Astrocyte (in vitro differentiated cells and primary cell): ENCODE measurements at places on chromosomes 6 and 20.

GRCh38 chr6:28000351-28001045 is 43.5 kb downstream of the OR2B6 start:
- no peak for DNase-seq
- no peaks in the 10 kb centered on the region for H3K4me1 ChIP-seq
- no peaks in the 10 kb centered on the region for H3K36me3 ChIP-seq
- H3K27me3 ChIP-seq, result no peaks in the 10 kb centered on the region

DNA sequence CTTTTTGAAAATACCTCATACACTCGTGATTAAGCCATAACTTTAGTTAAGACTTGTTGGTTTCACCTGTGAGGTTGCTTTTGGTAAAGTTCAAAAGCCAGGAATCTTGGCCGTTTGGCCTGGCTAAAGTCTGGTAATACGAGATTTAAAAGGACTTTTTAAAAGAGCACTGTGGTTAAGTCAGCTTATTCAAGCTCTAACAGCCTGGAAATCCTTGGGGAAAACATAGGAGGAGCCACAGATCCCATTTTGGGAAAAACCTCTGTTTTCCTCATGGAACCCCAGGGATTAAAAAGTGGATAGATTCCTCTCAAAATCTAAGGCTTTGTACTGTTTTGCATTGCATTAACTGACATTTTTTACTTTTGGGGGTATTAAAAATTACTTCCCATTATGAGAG is 13.7 kb upstream of the SLC22A16 start:
- H3K27me3 ChIP-seq, result peaks cover 19% of the 10 kb centered on the region
- peaks cover 5% of the 10 kb centered on the region for H3K4me1 ChIP-seq
- DNase-seq, result no peak
- H3K36me3 ChIP-seq, result no peaks in the 10 kb centered on the region
- H3K4me3 ChIP-seq, result no peak overlapping the region

DNA sequence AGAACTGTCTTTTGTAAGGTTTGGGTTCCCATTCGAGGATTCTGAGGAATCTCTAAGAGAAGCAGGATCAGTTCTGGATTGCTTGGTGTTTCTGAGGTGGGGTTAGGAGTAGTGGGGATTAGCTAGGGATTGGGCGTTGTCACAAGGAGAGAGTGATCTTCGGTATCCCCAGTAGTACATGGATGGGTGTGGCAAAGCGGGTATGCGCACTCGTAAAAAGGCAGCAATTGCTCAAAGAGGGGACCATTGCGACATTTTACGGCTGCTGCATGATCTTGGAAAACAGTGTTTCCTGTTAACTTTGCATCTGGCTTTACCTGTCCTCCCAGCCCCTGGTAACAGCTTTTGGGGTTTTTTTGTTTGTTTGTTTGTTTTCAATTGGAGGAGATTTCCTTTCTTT is 9.7 kb upstream of the ZSCAN9 start:
- peaks cover 3% of the 10 kb centered on the region for H3K4me1 ChIP-seq
- H3K4me3 ChIP-seq, result no peak overlapping the region
- no peaks in the 10 kb centered on the region for H3K36me3 ChIP-seq
- peaks cover 21% of the 10 kb centered on the region for H3K27me3 ChIP-seq
- DNase-seq, result no peak

GRCh38 chr20:20685635-20686034 is 26.8 kb downstream of the RALGAPA2 start:
- no peak for DNase-seq
- no peak overlapping the region for H3K4me3 ChIP-seq
- no peak overlapping the region for H3K27ac ChIP-seq
- no peaks in the 10 kb centered on the region for H3K4me1 ChIP-seq
- H3K36me3 ChIP-seq, result no peaks in the 10 kb centered on the region

GRCh38 chr6:131172222-131172621 is 37.0 kb downstream of the AKAP7 start:
- H3K4me1 ChIP-seq, result no peaks in the 10 kb centered on the region
- DNase-seq, result peak; percentile 22
- H3K4me3 ChIP-seq, result no peak overlapping the region
- H3K36me3 ChIP-seq, result no peaks in the 10 kb centered on the region
- H3K27ac ChIP-seq, result no peak overlapping the region

DNA sequence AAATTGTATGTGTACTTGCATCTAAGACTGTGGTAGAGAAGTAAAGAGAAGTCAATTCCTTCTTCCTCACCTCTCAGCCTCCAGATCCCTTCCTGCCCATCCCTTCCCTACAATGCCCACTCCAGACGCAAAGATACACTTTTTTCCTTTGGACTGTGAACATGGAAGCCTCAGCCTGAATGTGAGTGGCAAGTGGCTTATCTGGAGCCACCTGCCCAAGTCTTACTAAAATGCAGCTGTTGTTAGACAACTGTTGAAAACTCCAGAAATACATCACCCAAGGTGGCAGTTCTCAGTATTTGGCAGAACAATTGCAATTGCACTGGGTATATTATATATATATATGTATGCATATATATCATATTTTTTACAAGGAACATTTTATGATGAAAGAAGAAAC is 7.5 kb downstream of the VGLL2 start:
- no peaks in the 10 kb centered on the region for H3K36me3 ChIP-seq
- no peak overlapping the region for H3K27ac ChIP-seq
- no peak overlapping the region for H3K4me3 ChIP-seq
- no peaks in the 10 kb centered on the region for H3K4me1 ChIP-seq
- DNase-seq, result no peak
- peaks cover 81% of the 10 kb centered on the region for H3K27me3 ChIP-seq
